Fibroblast of gingiva (primary cell): ENCODE measurements at places on chromosomes 1 and 21.

DNA sequence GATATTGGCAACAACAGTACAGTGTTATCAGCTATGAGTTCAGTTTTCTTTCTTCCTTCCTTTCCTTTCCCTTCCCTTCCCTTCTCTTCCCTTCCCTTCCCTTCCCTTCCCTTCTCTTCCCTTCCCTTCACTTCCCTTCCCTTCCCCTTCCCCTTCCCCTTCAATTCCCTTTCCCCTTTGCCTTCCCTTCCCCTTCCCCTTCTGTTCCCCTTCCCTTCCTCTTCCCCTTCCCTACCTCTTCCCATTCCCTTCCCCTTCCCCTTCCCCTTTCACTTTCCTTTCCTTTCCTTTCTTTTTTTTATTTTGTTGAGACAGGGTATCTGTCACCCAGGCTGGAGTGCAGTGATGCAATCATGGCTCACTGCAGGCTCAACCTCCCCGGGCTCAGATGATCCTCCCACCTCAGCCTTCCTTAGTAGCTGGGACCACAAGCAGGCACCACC lies 72.3 kb upstream of the CAPZB start:
- no peak for DNase-seq

- no peak for DNase-seq
These were observed 291.2 kb upstream of the RUNX1 start for GRCh38 chr21:35340273-35340672.

GRCh38 chr1:32919811-32920733 lies 18.9 kb upstream of the TMEM54 start:
- no peak for DNase-seq

DNA sequence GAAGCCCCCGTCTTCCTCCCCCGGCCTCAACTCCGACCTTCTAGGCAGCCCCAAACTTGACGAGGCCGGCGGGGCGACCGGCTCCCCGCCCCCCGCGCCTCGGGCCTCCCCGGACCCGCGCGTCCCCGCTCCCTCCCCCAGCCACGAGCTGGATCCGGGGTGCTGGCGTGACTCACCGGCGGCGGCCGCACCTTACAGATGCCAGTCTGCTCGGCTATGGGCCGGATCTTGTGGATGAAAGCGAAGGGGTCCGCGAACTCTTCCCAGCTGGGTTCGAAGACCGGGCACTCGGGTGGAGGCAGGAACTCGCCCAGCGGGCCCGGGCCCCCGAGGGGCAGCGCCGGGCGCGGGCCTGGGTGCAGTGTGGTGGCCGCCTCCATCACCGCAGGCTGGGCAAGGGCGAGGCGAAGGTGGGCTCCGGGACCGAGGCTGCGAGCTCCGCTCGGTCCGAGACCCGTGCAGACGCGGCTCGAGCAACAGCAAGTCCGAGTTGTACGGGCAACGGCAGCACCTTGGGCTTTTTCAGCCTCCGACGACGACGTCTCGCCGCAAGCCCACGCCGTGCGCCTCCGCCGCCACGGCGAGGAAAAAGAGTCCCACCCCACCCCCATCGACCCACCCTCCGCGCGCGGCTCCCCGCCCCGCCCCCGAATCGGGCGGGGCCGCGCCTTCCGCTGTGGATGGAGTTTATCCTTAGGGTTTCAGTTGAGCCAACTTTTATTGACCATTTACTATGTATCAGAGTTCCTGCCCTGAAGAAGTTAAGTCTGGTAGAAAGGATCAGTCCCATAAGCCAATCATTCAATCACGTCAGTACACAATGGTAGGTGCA lies at the start of gene KDM5B:
KDM5B (minus strand) TSS at position 496 of the 832 bp plus-strand sequence; CDS start at position 380, 116 bp downstream.
- DNase-seq, result peak; percentile 84

- no peak for DNase-seq
These were observed 16.1 kb upstream of the TMEM240 start for GRCh38 chr1:1556505-1556904.

DNA sequence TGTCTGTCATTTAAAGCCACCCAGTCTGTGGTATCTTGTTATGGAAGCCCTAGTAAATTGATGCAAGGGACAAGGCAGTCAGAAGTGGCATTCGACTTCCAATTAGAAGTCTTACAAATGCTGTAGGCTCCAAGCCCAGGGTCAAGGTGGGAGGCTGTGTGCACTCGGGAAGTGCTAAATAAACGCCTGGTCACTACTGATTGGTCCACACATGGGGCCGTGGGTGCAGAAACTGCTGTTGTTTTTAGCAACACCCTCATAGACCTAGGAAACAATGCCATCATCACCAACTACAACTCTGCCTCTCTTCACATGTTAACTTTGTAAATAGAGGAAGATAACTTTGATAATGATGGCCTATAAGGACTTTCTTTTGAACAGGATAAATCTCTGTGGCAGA lies 20.2 kb upstream of the ZBTB21 start:
- DNase-seq, result no peak

- DNase-seq, result peak; percentile 26
These were observed 12.8 kb upstream of the LMX1A start for GRCh38 chr1:165369255-165369848.

DNA sequence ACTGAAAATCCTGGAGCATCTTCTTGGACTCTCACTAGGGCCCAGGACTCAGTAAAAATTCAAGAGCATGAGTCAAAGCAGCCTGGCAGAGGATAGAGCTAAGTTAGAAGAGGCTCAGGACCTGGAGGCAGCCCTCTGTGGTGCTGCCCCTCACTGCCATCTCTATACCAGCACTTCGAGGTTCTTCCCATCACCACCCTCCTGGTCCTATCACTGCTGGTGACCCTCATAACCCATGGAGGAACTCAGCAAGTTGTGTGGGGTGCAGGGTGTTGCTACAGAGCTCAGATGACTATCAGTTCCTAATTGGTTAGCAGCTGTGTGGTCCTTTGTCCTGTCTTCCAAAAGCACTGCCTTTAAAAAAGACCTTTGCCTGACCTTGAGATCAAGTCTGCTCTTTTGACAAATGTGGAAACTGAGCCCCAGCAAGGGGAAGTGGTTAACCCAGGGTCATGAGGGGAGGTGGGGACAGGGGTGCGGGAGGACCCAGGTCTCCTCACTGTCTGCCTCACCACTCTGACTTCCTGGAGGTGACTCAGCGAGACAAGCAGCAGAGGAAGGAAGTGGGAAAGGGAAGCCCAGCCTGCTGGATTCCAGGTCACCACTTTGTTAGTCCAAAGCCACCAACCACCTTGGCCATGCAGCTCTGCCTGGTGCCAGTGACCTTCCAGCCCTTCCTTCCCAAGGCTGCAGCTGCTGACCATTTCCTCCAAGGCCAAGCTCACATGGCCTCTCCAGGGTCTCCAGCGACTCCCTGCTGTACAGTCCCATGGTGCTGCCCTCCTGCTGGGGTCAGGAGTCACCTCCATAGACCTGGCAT lies 199.4 kb upstream of the EDN2 start:
- no peak for DNase-seq

DNA sequence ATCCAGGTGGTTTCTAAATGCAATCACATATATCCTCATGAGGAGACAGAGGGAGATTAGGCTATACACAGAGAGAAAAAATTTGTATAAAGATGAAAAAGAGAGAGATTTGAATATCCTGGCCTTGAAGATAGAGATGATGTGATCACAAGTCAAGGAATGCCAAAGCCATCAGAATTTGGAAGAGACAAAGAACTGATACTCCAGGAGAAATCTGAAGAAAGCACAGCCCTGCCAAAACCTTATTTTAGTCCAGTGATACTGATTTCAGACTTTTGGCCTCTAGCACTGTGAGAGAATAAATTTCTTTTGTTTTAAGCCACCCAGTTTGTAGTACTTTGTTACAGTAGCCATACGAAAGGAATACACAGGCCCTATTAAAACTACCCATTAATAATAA lies 33.4 kb downstream of the DOCK7 start:
- no peak for DNase-seq

DNA sequence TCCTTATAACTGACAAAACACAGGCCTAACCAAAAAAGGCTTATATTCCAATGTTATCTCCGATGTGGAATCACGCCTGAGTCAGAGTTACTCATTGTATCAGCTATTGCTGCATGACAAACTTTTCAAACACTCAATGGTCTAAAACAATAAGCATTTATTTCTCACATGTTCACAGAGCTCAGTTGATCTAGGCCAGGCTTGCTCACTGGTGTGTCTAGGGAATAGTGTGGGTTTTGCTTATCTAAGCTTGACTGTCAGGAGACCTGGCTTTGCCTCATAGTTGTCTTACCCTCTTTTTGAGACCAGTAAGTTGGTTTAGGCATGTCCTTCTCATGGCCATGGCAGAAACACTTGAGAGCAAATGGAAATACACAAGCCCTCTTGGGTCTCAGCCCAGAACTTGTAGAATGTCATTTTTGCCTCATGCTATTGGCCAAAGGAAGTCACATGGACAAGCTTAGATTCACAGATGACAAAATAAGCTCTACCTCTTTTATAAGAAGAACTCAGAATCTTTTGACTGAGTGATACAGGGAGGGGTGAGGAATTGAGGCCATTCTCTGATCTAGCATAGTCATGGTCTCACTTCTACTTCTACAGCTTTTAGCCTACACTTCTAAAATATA lies 130.8 kb downstream of the HMCN1 start:
- DNase-seq, result peak; percentile 38

GRCh38 chr1:183024317-183025009 lies 1.2 kb downstream of the LAMC1 start:
- no peak for DNase-seq

- DNase-seq, result no peak
These were observed 6.2 kb downstream of the MAP1LC3C start for GRCh38 chr1:241992734-241993133.

DNA sequence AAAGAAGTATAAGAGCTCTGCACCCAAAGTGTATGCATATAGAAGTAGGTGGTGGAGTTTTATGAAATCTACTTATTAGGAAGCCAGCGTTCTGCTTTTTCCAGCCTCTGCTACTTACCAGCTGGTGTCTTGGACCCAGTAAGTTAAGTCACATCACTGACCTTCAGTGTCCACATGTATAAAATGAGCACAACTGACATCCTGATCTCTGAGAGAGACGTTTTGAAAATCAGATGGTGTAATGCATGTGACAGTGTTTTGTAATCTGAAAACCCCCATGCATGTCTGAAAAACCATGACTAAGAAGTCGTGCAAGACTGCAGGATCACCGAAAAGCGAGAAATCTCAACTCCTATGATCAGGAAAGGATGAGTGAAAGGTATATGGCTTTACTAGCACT lies 2.0 kb downstream of the CR1 start:
- DNase-seq, result no peak

DNA sequence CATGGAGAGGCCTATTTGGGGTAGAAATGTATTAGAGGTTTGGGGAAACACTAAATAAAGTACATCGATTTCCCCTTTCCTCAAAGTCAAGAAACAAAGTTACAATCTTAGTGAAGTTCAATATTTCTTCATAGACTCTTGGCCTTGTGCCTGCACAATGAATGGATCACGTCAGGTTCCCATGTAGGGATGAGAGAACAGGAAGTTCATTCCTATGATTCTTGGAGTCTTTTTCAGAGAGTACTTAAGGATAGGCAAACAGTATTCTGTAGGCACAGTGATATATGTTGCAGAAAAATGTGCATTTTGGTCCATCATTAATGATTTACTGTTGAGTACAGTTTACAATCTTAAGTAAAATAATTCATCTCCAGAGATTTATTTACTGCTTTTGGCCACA lies 275.5 kb downstream of the RGS7 start:
- DNase-seq, result peak; percentile 42

GRCh38 chr1:224579526-224579925 lies 36.6 kb upstream of the CNIH3 start:
- peak; percentile 69 for DNase-seq

DNA sequence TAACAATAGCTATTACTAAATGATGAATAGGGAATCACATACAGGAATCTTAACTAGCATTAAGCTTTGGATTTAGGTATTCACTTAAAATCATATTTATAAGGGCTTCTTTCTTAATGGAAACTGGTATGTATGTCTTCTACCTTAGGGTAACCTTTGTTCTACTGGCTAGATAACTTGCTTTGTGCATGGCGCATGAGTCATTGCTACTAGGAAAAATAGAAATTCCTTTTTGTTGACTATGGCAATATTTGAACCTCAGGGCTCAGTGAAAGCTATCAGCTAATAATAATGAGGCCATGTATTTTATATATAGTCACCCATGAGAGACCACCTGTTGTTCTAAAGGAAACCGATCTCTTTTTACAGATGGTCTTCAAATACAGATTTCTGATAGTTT lies 72.5 kb downstream of the RPS6KC1 start:
- no peak for DNase-seq

DNA sequence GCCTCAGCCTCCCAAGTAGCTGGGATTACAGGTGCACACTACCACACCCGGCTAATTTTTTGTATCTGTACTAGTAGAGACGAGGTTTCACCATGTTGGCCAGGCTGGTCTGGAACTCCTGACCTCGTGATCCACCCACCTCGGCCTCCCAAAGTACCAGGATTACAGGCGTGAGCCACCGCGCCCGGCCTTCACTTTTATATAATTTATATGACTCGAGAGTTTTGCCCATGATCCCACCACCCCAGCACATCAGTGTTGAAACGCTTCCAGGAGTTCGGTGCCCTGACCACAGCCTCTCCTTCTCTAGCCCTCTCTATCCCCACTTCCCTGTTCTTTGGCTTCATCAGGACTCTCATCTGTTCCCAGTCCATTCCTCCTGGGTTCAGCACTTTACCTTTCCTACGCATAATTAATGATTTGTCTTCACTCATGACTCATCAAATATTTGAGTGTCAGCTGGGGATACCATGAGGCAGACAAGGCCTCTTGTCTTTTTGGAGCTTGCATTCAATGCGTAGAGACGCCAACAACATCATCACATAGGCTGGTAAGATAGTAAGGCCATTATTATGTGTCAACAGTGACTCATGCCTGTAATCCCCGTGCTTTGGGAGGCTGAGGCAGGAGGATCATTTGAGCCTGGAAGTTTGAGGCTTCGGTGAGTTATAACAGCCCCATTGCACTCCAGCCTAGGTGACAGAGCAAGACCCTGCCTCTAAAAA lies 1.4 kb downstream of the PMF1 start:
- no peak for DNase-seq

DNA sequence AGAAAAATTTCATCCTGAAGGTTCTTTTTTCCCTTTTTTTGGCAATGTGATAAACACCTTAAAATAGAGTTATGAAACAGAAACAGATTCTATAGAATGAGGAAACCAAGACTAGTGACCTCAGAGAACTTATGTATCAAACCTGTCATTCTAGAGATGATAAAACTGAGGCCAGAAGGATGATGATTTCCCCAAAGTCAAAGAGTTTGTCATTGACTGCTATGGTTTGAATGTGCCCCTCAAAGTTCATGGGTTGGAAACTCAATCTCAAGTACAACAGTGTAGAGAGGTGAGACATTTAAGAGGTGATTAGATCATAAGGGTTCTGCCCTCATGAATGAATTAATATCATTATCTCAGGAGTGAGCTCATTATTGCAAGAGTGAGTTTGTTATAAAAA lies 13.7 kb upstream of the BEND5 start:
- DNase-seq, result no peak

- no peak for DNase-seq
These were observed 15.8 kb upstream of the CDCA8 start for GRCh38 chr1:37676281-37677142.

- no peak for DNase-seq
These were observed 472.2 kb upstream of the RUNX1 start for GRCh38 chr21:35521293-35521692.

DNA sequence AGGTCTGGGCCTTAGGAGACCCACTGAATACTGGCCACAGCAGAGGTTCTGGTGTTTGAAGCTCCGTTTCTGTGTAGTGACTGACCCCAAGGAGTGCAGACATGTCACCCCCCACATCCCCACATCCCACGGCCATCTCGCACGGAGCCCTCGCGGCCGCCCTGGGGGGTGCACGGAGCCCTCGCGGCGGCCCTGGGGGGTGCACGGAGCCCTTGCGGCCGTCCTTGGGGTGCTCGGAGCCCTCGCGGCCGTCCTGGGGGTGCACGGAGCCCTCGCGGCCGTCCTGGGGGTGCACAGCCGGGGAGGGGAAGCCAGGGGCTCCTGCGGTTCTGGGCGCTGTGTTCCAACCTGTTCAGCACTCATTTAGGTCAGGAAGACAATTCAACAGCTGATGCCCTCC lies 68.4 kb downstream of the SCCPDH start:
- no peak for DNase-seq
